ENCODE measurements at places on chromosomes 1 and 21.
A peak's percentile ranks its signal among the peaks of the same experiment; 100 is the strongest.

- no peak for ATAC-seq
Measured at GRCh38 chr1:2799811-2800663, 1.5 kb downstream of the TTC34 start.

DNA sequence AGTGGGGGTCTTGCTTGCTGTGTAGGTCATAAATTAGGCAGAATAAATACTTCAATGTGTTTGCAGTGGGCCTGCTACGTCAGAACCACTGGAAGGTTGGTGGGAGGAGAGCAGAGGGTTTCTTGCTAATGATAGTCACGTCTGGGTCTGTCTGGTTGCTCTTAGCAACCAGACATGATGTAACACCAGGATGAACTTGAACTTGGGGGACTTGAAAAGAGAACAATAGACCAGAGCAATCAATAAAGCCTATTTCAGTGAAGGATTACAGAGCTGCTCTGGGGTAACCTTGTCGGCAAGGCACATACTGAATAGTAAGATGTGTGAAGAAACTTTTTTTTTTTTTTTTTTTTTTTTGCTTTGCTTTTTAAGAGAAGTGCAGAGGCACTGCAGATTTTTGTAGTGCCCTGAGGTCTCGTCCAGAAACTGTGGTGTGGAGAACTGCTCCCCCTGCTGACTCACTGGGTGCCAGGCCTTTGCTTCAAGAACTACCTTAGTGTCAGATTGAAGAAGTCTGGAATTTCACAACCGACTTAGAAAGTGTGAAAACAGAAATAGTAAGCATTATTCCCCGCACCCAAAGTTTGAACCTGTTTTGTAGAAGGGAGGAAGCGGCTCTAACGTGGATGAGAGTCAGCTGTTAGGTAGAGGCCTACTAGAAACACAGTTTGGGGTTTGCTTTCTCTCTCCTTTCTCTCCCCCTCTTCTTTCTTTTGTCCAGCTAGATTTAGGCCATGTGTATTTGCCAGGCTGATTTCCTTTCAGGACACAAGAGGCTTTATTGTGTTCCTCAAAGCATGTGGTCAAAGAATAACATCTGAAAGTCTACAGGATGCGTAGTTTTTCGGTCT lies 271.6 kb downstream of the TM2D1 start:
- ATAC-seq, result peak; percentile 77

GRCh38 chr1:26684763-26685508 lies 10.9 kb upstream of the ARID1A start:
- ATAC-seq, result no peak

GRCh38 chr1:117895482-117896114 lies 33.8 kb downstream of the GDAP2 start:
- peak; percentile 65 for ATAC-seq

DNA sequence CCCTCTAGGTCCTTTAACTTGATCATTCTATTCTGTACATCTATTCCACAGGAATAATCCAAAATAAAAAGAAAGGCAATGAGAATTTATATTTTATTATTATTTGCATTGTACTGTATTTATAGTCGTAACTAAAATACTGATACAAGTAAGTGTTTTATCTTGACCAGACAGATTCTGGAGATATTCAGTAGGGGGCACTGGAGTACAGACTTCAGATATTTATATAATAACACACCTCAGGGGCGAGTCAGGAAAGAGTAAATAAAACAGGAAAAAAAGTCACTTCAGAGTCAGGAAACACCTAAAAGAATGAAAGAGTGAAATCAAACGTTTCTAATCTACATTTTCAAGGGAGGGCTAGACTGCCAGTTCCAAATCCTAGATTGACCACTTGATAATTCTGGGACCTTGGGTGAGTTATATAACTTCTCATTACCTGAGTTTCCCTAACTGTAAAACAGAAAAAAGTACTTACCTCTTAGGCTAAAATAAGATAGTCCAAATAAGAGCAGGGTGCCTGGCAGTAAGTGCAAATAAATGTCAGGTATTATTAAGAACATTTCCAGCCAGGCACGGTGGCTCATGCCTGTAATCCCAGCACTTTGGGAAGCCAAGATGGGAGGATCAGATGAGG lies 31.1 kb upstream of the MTF1 start:
- ATAC-seq, result no peak

DNA sequence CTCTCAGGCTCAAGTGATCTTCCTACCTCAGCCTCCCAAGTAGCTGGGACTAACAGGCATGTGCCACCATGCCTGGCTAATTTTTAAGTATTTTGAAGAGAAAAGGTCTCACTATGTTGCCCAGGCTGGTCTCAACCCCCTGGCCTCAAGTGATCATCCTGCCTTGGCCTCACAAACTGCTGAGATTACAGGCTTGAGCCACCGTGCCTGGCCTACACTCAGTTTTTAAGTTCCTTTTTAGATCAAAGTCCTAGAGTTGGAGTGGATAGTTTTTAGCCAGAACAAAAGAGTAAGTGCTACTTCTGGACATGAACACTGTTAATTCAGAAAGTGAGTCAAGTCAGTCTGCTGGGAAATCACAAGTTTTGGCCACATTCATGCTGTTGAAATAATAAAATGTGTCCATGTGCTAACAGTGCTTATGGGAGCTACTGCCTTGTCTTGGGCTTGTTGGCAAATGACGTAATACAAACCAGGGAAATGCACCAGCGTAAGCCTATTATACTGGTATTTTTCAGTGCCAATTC lies 84.2 kb downstream of the NDUFS5 start:
- no peak for ATAC-seq

- ATAC-seq, result no peak
Measured at GRCh38 chr1:51303315-51303714, 27.0 kb downstream of the TTC39A start.

- ATAC-seq, result no peak
Measured at GRCh38 chr1:67564193-67564592, 120.8 kb upstream of the GADD45A start.

DNA sequence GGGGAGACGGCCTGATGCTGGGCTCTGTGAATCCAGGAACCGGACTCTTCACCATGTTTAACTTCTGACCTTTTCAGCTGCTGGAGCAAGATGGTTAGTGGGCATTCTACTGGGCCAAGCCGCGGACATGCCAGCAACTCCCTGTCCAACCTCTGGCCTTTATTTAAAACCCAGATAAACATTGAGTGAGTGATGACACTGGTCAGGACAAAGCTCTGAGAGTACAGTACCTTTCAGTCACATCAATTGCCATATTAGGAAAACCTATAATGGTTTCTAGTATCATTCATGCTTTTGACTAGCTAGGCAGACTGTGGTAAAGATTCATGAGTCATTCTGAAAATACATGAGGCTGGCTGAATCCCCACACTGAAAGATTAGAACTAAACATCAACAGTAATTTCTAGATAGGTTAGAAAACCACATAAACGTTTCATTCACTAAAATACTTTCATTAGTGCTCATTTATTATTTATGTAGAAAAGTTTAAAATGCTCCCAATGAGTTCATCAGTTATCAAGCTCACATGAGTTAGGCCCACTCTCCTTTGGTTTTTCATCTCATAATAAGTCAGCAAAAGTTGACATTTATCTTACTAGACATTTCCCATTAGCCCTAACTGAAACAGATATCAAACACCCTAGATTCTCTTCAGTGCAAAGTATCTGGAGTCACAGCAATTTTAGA lies 7.1 kb upstream of the ACTA1 start:
- ATAC-seq, result peak; percentile 92

DNA sequence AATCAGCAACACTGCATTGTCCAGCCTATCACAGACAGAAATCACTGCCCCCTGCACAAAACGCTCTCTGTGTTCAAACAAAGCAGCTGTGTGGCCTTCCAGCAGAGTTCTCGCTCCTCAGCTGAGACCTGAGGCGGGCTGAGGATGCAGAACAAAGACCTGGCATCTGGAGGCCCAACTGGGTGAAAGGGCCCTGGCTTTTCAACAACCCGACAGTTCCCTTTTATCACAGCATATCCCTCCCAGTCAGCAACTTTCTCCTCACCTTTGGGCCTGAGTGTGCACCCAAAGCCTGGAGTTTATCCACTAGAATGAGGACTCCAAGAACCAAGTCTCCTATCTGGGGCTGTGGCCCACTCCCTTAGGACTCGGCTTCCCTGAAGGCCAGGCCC lies 42.6 kb upstream of the A3GALT2 start:
- ATAC-seq, result no peak

GRCh38 chr1:3651930-3652547 lies at the start of gene TP73:
Gene TP73, plus strand, starts transcription at chr1:3652516. Its CDS starts 29,850 bp downstream, at chr1:3682366.
- ATAC-seq, result no peak

GRCh38 chr1:234686035-234686434 lies 76.1 kb upstream of the IRF2BP2 start:
- ATAC-seq, result no peak

DNA sequence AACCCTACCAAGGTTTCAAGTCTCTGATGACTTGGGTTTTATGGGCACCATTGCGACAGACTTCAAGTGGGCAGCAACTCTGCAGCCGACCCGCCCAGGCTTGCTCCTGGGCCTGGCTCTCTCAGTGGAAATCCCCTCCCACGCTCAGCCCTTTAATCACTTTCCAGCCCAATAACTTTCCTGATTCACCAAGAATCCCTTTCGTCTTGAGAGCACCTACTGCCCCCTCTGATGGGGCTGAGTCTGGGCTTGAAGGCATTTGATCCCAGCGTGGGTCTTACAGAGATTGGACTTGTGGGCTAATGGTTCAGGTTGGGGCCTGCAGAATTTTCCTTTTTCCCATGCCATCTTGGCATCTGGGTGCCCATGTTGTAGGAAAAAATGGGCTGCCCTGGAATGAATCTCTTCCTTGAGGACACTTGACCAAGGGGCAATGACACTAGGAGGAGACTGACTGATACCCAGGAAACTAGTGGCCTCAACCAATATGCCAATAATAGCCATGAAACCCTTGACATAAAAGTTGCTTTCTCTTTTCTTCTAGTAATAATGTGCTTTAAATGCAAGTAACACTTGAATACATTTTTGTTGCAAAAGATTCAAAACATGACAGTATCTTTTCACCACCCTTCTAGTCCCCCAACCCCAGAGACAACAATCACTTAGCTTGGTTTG lies 7.8 kb upstream of the PHLDA3 start:
- ATAC-seq, result no peak

- ATAC-seq, result no peak
Measured at GRCh38 chr1:184860985-184861754, 106.5 kb upstream of the EDEM3 start.

GRCh38 chr1:152954436-152954835 lies 7.4 kb downstream of the SPRR5 start:
- no peak for ATAC-seq

- ATAC-seq, result no peak
Measured at GRCh38 chr21:28066076-28066475, 926.6 kb downstream of the LTN1 start.

GRCh38 chr1:87515781-87516180 lies 187.1 kb downstream of the LMO4 start:
- ATAC-seq, result no peak

DNA sequence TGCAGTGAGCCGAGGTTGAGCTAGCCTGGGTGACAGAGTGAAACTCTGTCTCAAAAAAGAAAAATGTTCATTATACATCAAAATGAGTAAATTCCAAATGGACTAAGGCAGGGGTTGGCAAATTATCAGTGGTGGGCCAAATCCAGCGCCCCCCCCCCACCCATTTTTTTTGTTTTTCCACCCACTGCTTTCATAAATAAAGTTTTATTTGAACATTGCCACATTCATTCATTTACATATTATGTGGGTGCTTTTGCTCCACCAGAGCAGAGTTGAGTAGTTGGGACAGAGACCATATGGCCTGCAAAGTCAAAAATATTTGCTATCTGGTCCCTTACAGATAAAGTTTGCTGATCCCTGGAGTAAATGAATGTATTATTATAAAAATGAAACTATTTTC lies 99.4 kb downstream of the ZMYM4 start:
- no peak for ATAC-seq

GRCh38 chr1:44213222-44214112 lies at the start of gene DMAP1:
Gene DMAP1, plus strand, starts transcription at chr1:44213471. Its CDS starts 283 bp downstream, at chr1:44213754.
- ATAC-seq, result peak; percentile 83

- ATAC-seq, result no peak
Measured at GRCh38 chr1:245087723-245088122, 67.1 kb upstream of the KIF26B start.

- ATAC-seq, result no peak
Measured at GRCh38 chr1:151705753-151706463, 10.7 kb downstream of the CELF3 start.

- no peak for ATAC-seq
Measured at GRCh38 chr1:37338658-37339057, 135.7 kb upstream of the ZC3H12A start.

- no peak for ATAC-seq
Measured at GRCh38 chr1:159961636-159962035, 7.6 kb upstream of the SLAMF9 start.

DNA sequence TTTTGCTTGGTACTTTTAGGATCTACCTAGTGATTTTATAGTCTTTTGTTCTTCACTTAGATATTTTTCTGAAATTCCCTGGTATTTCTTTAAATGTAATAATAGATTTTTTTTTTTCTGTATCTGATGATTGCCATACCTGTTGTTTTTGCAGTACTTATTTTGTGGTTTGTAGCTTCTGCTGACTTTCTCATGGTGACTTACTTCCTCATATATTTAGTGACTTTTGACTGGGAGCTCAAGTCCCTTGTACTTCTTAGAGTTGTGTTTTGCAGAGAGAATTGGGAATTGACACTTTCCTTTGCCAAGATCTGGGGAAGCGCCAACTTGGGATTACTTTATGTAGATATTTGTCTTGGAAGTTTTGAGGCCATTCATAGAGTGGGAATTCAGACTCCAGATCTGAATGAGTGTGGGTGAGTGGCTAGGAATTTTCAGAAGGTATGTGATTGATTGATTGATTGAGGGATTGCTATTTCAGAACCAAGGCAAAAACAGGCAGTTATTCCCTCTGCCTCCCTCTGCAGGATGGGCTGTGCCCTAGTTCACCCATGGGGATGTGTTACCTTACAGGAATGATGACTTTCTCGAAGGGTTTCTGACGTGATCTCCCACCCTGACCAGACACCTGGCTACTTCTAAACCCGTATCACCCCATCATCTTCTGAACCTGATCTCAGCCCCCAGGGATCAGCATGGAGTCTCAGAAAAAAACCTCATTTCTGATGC lies 219.5 kb downstream of the URB2 start:
- ATAC-seq, result no peak

DNA sequence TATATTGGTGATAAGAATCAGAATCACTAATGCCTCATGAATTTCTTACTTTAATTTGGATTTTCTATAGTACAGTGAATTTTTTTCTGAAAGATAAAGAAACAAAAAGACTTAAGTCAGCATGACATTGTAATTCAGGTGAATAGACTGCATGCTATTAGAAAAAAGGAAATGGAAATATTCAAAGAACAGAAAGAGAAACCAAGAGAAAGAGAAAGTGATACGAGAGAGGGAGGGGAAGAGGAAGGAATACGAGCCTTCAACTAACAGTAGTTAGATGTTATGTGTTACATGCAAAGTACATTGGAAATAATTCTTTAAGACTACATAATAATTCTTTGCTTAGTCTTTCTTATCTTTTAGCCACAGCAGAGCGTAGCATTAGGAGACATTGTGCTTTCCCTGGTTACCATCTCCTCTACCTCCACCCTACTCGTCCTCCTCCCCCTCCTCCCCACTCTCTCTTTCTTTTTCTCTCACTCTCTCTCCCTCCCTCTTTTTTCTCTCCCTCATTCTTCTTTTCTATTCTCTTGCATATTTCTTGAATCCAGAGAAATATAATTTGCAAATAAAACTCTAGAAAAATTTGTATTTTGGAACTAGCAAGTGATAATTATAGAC lies 46.4 kb upstream of the ADGRL4 start:
- ATAC-seq, result no peak

- ATAC-seq, result no peak
Measured at GRCh38 chr1:110714374-110714995, 39.7 kb upstream of the KCNA3 start.

Measured in activated CD4-positive, CD25-positive, alpha-beta regulatory T cell treated with anti-CD3 and anti-CD28 coated beads, Interleukin-2, amount 50 U/mL, for 24 hours (primary cell).